ENCODE measurements at places on chromosomes 5 and 9.

GRCh38 chr9:16136961-16137360, 584.1 kb downstream of the CCDC171 start:
- DNase-seq = peak; percentile 81

DNA sequence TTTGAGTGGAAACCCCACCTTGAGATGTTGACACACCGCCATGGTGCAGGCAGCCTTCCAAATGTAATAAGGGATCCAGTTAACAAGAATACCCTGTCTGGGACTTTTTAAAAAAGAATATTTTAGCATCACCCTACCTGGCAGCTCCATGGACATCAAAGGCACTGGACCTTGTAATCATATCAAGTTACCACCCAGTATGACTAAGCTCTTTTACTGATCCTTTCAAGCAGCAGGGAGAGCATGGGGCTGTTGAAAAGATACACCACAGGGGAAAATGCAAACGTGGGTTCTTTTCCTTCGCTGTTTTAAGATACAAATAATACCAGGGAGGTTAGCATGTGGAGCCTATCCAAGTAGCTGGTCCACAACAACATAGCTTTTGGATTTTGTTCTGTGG, 211.2 kb downstream of the SAXO1 start:
- DNase-seq = peak; percentile 8

GRCh38 chr5:133925866-133926488, 42.4 kb downstream of the C5orf15 start:
- DNase-seq = peak; percentile 63

DNA sequence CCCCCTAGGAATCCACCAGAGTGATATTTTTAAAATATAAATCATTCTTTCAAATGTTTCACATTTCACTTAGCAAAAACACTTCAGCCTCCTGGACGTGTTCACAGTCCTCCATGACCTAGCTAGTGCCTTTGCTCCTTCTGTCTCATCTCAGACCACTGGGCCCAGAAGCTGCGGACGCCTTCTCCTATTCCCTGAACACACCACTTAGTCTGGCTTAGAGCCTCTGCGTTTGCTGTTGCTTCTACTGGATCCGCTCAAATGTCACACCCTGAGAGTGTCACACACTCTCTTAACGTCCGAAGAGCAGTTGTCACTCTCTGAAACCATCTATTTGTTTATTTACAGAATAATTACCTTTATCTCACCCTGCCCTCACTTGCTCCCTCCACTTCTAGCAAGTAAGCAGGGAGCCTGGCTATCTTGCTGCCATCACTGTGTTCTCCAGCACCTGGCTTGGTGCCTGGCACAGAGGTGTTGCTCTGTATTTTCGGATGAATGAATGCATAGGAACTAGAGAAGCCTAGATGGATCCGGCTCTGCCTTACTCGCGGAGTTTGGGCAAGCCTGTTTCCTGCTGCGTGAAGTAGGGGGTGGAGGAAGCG, 1.2 kb upstream of the GRK6 start:
- no peak for DNase-seq
